ENCODE measurements at places on chromosomes 11 and 22. TPM values are rescaled to one million over a fixed set of nuclear protein-coding genes. Genes with fewer than 3 reads are reported as not detected.

HINFP gene
- 34.1 TPM for total RNA-seq

SULT4A1 gene
- total RNA-seq: not detected

ACR gene
- not detected for total RNA-seq

DERL3 gene
- 2.6 TPM for total RNA-seq

BTBD18 gene
- not detected for total RNA-seq

CNIH2 gene
- 3.5 TPM for total RNA-seq

MIF gene
- total RNA-seq: 350 TPM

CNTN5 gene
- total RNA-seq: not detected

MS4A12 gene
- not detected for total RNA-seq

TESMIN gene
- 10.6 TPM for total RNA-seq

GPHA2 gene
- total RNA-seq: 0.81 TPM

HBG2 gene
- total RNA-seq: not detected

MEN1 gene
- total RNA-seq: 33.8 TPM

ARRB1 gene
- 16.7 TPM for total RNA-seq
